ENCODE measurements at places on chromosomes 1 and 21. TPM values are rescaled to one million over a fixed set of nuclear protein-coding genes. Genes with fewer than 3 reads are reported as not detected.

The SPAG17 gene
- not detected for total RNA-seq

The PCSK9 gene
- total RNA-seq: 2.7 TPM

The PEX10 gene
- total RNA-seq: 22.1 TPM

The A3GALT2 gene
- not detected for total RNA-seq

The SMCP gene
- not detected for total RNA-seq

The SIPA1L2 gene
- 6.7 TPM for total RNA-seq

The LCE1B gene
- total RNA-seq: not detected

The AMY1C gene
- not detected for total RNA-seq

The DIO1 gene
- total RNA-seq: not detected

Measured in A549 treated with AZD2906 at 1 μM for 4 hours (cell line).